ENCODE measurements at places on chromosomes 7 and 10. TPM values are rescaled to one million over a fixed set of nuclear protein-coding genes. Genes with fewer than 3 reads are reported as not detected.

- DNase-seq: peak; percentile 56
Observed at GRCh38 chr7:95476904-95477594, 8.7 kb upstream of the ASB4 start.

DNA sequence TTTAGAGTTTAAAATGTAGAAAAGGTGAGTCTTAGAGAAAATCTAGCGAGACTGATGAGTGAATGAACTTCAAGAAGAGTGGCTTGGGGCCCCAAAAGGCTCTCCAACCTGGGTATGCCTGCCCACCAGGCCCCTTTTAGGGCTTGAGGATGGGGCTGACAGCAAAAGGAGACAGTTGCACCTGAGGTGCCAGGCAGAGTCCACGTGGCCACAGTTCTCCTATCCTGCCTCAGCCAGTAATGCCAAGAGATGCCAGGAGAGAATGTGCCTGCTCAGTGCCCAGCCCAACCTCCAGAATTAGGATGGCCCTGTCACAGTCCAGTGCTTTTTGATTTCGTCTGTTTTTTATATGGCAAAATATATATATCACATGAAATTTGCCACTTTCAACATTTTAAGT lies 156.5 kb downstream of the SLIT1 start:
- DNase-seq: no peak

GRCh38 chr10:73998929-73999691 lies 1.2 kb downstream of the VCL start:
- DNase-seq: no peak

- DNase-seq: no peak
Observed at GRCh38 chr7:148146346-148146745, 444.2 kb upstream of the C7orf33 start.

- DNase-seq: no peak
Observed at GRCh38 chr7:77367976-77368375, 48.2 kb downstream of the GSAP start.

DNA sequence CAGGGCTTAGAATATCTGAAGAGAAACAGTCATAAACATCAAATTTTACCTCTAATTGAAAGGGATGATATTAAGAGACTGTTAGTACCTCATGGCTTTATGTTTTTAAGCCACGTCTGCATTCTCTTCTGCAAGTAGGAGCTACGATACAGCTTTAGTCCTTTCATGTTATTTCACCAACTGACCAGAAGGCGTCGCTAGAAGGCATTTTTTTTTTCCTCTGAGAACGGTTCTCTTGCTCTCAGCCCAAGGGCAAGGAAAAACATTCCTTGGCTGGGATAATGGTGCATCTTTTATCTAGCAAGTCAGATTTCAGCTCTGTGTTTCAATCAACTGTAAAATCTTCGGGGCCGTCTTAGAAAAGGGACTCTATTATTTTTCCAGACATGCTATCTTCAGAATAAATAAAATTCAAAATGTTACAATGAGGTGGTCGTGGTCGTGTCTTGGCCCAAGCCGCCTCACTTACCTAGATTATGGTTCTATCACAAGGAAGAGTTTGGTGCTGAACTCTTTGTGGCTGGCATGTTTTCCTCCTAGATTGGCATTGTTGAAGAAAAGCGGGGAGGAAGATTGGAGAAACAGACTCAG lies 41.6 kb upstream of the LYZL2 start:
- peak; percentile 38 for DNase-seq

- no peak for DNase-seq
Observed at GRCh38 chr7:121303422-121304101, 25.2 kb upstream of the WNT16 start.

DNA sequence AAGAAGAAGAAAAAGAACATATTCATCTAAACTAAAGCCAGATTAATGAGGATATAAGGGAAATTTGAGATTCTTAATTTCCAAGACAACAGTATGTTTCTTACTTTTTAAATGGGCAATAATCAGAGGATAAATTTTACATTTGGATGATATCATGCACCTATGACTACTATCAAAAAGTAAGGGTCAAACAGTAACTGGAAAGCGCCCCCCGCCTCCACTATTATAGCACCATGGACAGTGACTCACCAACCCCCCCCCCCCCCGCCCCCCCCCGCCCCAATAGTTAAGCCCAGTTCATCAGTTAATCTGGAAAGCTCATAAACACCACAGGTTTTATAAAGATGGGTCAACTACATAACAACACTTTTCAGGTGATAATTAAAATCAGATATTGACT lies 194.3 kb upstream of the DGKB start:
- DNase-seq: no peak

GRCh38 chr7:93245525-93246432 lies 13.6 kb downstream of the VPS50 start:
- DNase-seq: peak; percentile 66

ACSM6 gene
- total RNA-seq: not detected

GRCh38 chr7:151140826-151141225 lies 26.7 kb downstream of the GBX1 start:
- no peak for DNase-seq

OPALIN gene
- total RNA-seq: under 0.01 TPM

- DNase-seq: no peak
Observed at GRCh38 chr10:81725851-81726250, 149.1 kb upstream of the NRG3 start.

MRLN gene
- not detected for total RNA-seq

DNA sequence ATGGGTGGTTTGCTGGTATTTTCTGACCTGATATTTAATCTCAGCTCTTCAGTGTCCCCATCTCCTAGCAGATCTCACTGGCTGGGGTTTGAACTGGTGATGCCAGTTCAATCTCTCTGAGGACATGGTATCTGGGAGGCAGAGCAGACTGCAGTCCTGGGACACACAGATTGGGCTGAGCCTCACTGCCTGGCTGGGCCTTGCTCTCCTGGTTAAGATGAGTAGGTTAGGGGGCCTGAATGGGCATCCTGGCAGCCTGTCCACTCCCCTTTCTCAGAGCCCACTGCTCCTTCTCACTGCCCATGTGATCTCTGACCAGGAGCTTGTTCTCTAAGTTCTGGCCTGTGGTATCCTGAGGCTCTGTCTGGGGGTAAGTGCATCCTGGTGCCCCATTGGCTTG lies 363.4 kb downstream of the GLRX3 start:
- DNase-seq: no peak

Data from hematopoietic multipotent progenitor cell (in vitro differentiated cells).